ENCODE measurements at places on chromosomes 3 and 15.

GRCh38 chr15:22884344-22884743, 45.9 kb downstream of the NIPA2 start:
- no peak for DNase-seq

DNA sequence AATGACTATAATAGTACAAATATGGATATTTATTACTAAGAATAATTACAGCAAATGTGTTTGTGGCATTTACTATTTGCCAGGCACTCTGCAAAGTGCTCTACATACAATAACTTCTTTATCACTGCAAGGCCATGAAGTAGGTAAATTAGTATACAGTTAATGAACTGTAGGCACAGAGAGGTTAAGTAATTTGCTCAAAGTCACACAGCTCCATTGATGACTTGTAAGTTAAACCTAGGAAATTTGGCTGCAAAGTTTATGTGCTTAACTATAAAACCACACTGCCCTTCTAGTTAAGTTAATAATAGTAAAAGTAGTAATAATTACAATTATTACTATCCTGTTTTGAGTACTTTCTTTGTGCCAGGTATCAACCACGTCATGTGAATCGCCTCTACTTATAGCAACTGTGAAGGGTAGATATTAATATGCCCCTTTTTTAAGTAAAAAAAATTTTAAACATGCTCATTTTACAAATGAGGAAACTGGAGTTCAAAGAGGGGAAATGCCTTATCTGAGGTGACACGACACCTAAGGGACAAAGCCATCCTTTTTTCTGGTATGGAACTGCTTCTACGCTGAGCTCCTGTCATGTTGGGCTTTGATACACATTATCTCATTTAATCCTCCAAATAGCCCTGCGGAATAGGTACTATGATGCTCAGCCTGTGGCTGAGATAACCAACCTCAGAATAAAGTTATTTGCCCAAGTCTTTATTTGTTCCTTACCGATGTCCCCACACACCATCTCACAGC, 8.5 kb downstream of the BHLHE40 start:
- DNase-seq, result no peak

- peak; percentile 88 for DNase-seq
These were observed 56.4 kb upstream of the ARRDC4 start for GRCh38 chr15:97903971-97904572.

- no peak for DNase-seq
These were observed 439.7 kb downstream of the NTRK3 start for GRCh38 chr15:87816811-87817210.

DNA sequence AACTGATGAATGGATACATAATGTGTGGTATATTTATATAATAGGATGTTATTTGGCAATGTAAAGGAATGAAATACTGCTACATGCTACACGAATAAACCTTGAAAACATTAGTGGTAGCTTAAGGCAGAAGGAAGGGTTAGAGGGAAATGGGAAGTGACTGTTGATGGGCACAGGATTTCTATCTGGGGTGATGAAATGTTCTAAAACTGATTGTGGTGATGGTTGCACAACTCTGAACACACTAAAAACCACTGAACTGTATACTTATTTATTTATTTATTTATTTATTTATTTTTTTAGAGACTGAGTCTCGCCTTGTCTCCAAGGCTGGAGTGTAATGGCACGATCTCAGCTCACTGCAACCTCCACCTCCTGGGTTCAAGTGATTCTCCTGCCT, 24.8 kb upstream of the SHISA5 start:
- DNase-seq, result no peak

DNA sequence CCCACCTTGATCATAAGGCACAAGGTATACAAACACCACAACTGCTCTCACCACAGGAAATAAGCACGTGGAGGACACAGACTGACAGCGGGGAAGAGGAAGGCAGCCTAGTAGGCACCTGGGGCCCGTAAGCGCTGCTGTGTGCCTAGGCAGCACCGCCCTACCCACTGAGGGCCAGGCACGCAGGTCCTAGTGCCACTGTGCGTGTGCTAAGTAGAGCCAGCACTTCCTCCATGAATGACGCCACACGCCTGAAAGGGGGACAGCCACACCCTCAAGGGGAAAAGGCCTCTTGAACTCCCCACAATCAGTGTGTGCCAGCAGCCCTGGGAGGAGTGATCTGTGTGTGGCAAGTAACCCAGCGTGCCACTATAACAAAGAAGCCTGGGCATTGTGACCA, 73.0 kb downstream of the ATP1B3 start:
- DNase-seq, result no peak

DNA sequence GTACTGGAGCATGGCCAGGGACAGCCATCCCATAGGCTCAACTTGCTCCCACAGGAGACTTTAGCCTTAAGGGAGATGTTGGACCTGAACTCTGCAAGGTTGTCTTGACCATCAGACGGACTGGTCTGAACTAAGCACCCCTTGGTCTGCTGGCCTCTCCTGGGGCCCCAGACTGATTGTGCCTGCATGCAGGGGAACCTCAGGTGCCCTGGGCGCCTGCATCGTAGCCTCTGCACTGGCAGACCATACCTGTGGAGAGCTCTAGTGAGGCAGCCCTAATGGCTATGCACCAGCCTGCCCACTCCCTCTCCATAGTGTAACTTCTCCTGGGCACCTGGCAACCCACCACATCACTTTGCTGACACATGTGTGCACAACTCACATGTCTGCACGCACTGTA, 395.6 kb downstream of the ZPLD1 start:
- no peak for DNase-seq

GRCh38 chr3:195908694-195909581, 587 bp upstream of the TNK2 start:
- no peak for DNase-seq

GRCh38 chr15:89058876-89059405, 29.3 kb upstream of the ABHD2 start:
- DNase-seq, result no peak

GRCh38 chr3:64166584-64167162, 58.6 kb downstream of the PRICKLE2 start:
- no peak for DNase-seq

GRCh38 chr15:61748529-61748928, 311.7 kb downstream of the VPS13C start:
- DNase-seq, result no peak

DNA sequence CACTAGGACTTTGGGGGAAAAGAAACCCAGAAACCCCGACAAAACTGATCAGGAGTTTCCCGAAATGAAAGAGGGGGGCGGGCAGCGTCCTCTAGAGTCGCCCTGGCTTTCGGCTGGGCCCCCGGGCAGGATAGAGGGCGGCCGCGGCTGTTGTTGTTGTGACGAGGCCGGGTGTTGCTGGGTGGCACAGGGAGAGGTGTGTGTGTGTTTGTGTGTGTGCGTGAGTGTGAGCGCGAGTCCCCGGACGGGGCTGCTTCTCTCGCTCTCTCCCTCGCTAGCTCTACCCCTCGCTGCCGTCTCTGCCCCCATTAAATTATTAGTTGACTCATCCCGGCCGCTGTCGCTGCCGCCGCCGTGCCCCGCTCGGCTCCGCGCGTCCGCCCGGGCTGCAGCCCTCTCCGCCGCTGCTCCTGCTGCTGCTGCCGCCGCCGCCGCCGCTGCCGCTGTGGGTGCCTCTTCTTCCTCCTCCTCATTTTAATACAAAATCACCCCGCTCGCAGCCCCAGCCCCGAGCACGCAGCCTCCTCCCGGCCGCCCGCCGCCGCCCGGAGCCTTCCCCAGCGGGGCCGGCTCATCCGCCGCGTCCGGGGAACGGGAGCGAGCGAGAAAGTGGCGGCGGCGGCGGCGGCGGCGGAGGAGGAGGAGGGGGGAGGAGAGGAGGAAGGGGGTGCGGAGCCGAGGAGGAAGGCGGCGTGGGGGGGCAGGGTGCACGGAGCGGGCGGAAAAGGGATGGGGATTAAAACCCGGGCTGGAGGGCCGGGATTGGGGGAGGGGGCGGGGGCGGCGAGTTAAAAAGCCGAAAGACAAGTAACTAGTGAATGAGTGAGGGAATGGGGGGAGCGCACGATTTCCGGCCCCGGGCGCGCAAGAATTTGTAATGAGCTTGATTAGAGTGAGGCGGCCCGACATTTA, at the start of gene SATB1:
Gene SATB1, minus strand, starts transcription at position 611 of the 912 bp plus-strand sequence. CDS start 4,372 bp downstream, outside the sequence.
- peak; percentile 93 for DNase-seq

DNA sequence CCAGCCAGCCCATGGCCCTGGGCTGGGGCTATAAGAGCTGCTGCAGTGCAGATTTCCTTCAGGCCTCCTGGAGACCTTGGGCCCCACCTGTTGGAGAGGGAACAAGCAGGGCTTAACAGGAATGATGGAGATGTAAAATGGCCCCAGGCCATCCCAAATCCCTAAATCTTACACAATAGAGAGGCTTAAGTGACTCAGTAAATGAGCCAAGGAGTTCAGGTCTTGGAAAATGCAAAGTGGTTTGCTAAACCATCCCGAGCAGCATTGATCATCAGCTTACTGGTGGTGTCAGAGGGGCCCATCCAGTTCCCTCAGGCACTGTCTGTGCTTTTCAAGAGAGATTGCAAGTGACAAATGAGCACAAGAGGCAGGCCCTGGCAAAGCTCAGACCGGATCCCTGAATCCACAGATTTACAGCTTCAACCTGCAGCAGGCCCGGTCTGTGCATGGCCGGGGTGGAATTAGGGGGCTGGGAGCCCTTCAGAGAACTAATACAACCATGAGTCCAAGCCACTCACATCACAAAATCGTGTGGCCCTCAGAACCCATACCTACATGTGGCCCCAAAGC, 325.4 kb downstream of the UACA start:
- no peak for DNase-seq

GRCh38 chr15:45414215-45414885, 36.0 kb upstream of the GATM start:
- no peak for DNase-seq

DNA sequence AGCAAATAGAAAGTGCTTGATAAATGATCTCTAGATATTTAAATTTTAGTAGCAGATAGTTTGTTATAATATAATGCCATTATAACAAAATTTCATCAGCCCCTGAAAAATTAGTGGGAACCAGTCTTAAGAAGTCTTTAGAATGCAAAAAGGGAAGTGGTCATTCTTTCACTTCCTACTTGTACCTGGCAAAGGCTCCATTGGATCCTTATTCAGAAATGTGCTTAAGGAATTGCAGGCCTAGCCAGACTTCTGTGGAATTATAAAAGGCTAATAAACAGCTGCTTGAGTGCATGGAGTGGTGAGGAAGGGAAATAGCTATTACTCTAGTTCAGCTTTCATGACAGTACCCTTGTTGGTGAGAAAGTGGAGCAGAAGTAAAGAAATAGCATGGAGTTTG, 24.2 kb downstream of the PPM1L start:
- DNase-seq, result no peak

DNA sequence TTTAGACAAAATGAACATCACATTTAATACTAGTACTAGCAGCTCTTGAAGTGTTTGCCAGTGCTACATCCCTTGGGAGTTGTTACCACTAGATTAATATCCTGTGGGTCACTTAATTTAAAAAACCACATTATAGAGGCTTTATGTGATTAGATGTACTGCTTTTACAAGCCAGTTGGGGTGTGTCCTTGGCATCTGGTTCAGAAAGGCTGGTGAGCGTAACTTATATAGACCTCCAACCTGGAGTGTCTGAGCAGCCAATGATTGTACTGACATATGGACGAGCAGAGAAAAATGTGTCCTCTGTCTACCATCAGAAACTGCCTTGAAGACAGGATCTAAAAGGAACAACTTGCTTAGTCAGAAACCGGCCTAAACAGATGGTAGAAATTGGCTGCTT, 306.2 kb upstream of the ATP11B start:
- no peak for DNase-seq

- no peak for DNase-seq
These were observed 230.4 kb upstream of the CHRM5 start for GRCh38 chr15:33737687-33738601.

DNA sequence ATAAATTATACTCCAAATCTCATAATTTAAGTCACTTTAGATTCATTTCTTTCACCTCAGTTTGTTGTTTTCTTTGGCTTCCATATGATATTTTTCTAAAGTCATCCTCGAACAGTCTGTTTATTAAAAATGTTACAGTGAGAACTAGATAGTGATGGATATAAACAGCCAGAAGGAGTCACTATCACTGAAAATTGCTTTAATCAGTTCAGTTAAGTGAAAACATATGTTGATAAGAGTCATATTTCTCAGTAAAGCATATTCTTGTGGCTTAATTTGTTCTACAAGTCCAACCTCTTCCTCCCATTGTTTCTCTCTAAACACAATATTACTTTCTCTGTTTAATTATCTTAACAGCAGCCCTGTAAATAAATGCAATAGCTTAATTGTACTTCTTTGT, 427.5 kb upstream of the ALCAM start:
- no peak for DNase-seq

- DNase-seq, result no peak
These were observed 955.2 kb upstream of the NR2F2 start for GRCh38 chr15:95375281-95375680.

- DNase-seq, result no peak
These were observed 22.7 kb downstream of the DGKG start for GRCh38 chr3:186339180-186339918.

GRCh38 chr3:105647047-105647446, 221.8 kb downstream of the CBLB start:
- DNase-seq, result no peak

DNA sequence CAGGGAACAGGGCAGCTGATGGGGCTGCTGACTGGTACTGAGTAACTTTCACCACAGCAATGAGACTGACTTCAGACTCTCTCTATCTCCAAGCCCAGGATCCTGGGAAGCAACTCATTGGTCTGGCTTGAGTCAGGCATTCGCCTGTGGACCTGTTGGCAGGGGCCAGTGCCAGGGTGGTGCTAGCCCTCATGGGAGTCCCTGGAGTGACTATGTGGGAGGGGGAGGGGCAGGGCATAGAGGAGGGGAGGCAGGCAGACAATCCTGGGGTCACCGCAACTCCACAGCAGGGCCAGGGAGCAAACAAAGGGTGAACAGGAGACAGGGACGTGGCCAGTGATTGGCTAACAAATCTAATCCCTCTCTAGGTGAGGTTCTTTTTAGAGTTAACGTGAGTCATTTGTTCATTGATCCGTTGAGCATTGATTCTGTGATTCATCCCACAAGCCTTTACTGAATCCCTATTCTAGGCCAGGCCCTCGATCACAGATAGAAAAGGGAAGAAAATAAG, 71.8 kb downstream of the CEMIP start:
- no peak for DNase-seq

GRCh38 chr3:194314388-194315068, 36.6 kb downstream of the CPN2 start:
- DNase-seq, result no peak

DNA sequence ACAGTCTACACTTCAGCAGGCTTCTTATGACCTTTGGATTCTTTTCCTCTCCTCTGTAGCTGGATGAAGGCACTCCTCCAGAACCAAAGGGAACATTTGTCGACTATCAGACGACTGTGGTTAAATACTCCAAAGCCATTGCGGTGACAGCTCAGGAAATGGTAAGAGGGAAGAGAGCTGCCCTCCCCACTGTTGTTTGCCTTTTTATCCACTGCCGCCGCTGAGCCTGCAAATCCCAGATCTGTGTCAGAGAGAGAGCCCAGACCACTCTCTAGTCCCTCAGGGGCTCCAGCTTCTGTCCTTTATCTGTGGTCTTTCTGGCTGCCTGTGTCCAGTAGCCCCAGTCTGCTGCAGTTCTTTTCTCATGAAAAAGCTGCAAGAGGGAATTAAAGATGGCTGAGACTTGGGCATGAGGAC, 261.5 kb upstream of the TPM1 start:
- no peak for DNase-seq

GRCh38 chr3:192467230-192468140, 259.9 kb downstream of the FGF12 start:
- DNase-seq, result peak; percentile 60

- no peak for DNase-seq
These were observed 35.2 kb downstream of the CPN2 start for GRCh38 chr3:194315965-194316361.

GRCh38 chr3:48187579-48188265, 495 bp downstream of the CDC25A start:
- peak; percentile 65 for DNase-seq

- no peak for DNase-seq
These were observed 165.5 kb downstream of the ECT2 start for GRCh38 chr3:172915911-172916514.

All from sciatic nerve (tissue), 2 donors.